IMR-90 (cell line): ENCODE measurements at places on chromosomes 6 and 20. TPM values are rescaled to one million over a fixed set of nuclear protein-coding genes. Genes with fewer than 3 reads are reported as not detected.

The MUC22 gene
- not detected in 2 replicates for total RNA-seq

DNA sequence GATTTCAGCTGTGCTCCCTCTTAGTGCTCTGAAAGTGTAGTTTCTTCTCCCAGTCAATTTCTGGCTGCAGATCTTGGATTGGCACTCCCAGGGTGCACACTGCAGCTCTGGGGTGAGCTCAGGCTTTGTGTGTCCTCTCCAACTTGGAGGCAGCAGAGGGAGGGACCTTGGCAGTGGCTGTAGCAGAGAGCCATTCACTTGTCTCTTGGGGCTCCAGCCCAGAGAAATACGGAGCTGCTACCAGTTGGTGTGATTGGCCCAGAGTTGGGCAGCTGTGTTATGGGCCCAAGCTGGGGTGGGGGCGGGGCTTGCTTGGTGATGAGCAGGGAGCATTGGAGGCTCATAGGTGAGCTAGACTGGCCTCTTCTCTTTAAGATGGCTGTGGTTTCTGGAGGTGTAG, 65.9 kb downstream of the KLHL32 start:
- no peaks in the 10 kb centered on the region for H3K4me1 ChIP-seq
- H3K4me3 ChIP-seq, result no peak overlapping the region
- no peaks in the 10 kb centered on the region for H3K27me3 ChIP-seq
- no peak for DNase-seq

- no peaks in the 10 kb centered on the region for H3K27me3 ChIP-seq
- H3K4me1 ChIP-seq, result peaks cover 2% of the 10 kb centered on the region; the same call in 1 of the 2 replicates
Measured at GRCh38 chr6:155341130-155341828, 27.0 kb upstream of the TFB1M start.

- H3K4me1 ChIP-seq, result no peaks in the 10 kb centered on the region
- DNase-seq, result no peak
- H3K27me3 ChIP-seq, result no peaks in the 10 kb centered on the region
- H3K4me3 ChIP-seq, result no peak overlapping the region
- H3K36me3 ChIP-seq, result no peaks in the 10 kb centered on the region
Measured at GRCh38 chr20:19288636-19289035, 76.2 kb downstream of the SLC24A3 start.

The VTA1 gene
- total RNA-seq, result 104 and 120 TPM in 2 replicates

- no peak for DNase-seq
- no peak overlapping the region for H3K27ac ChIP-seq
- peaks cover 24% of the 10 kb centered on the region for H3K27me3 ChIP-seq
- H3K4me1 ChIP-seq, result no peaks in the 10 kb centered on the region; the same call in 1 of the 2 replicates
- no peaks in the 10 kb centered on the region for H3K36me3 ChIP-seq
- H3K4me3 ChIP-seq, result no peak overlapping the region
Measured at GRCh38 chr6:149929422-149929821, 6.5 kb upstream of the RAET1G start.

DNA sequence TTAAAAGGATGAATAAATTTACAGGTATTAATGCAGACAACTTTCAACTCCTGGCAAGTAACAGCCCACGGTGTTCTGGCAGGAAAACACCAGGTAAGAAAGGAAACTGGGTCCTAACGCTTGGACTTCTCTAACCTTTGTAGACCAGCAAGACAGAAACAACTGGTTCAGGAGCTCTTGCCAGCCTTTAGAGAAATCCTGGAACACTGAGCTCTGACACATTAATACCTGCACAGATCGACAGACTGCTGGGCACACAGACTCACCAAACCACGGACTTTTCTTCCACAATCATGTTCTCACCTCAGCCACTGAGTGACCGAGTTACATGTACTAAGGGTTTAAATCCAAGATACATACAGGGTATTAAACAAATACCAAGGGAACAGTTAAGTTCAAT, 36.3 kb downstream of the GRIK2 start:
- DNase-seq, result no peak
- H3K27me3 ChIP-seq, result no peaks in the 10 kb centered on the region
- H3K27ac ChIP-seq, result no peak overlapping the region
- H3K4me1 ChIP-seq, result peaks cover 2% of the 10 kb centered on the region; the same call in 1 of the 2 replicates

The RIPPLY2 gene
- total RNA-seq, result not detected in 2 replicates

The EPPIN gene
- not detected in 2 replicates for total RNA-seq
